ENCODE measurements at places on chromosomes 4 and X. TPM values are rescaled to one million over a fixed set of nuclear protein-coding genes. Genes with fewer than 3 reads are reported as not detected.

Gene XPNPEP2
- total RNA-seq, result 0.32 TPM

Gene FRAS1
- total RNA-seq, result 9.3 TPM

Gene ABCB7
- 29.1 TPM for total RNA-seq

Gene TRO
- 106 TPM for total RNA-seq

Gene ATP2B3
- total RNA-seq, result 0.05 TPM

Gene MAGEA3
- not detected for total RNA-seq

Gene ZNF630
- total RNA-seq, result 2.1 TPM

Gene VEGFC
- total RNA-seq, result 3.1 TPM

Gene SLC34A2
- total RNA-seq, result not detected

DNA sequence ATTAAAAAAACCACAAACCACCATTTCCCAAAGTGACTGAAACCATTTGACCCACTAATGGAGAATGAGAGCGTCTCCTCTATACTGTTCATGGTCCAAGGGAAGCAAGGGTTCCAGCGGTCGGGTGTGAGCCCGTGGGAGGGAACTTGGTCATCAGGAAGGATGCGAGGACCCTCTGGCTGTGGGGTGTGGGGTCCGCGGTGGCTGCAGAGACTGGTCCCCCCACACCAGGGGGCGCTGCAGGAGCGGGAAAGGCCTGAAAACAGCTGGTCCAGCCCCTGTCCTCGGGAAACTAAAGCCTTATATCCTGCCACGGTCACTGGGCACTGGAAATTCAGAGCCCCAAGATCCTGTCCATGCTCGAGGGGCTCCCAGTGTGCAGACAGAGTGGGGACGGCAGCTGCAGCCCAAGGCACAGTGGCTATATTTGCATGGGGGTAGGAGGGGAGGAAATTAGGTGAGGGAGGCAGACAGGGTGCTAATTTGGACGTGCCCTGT, 4.3 kb downstream of the BLOC1S4 start:
- DNase-seq, result peak; percentile 99
- peaks cover 3% of the 10 kb centered on the region for H3K36me3 ChIP-seq
- peaks cover 36% of the 10 kb centered on the region for H3K4me1 ChIP-seq
- peak overlapping the region; percentile 87 for H3K27ac ChIP-seq

DNA sequence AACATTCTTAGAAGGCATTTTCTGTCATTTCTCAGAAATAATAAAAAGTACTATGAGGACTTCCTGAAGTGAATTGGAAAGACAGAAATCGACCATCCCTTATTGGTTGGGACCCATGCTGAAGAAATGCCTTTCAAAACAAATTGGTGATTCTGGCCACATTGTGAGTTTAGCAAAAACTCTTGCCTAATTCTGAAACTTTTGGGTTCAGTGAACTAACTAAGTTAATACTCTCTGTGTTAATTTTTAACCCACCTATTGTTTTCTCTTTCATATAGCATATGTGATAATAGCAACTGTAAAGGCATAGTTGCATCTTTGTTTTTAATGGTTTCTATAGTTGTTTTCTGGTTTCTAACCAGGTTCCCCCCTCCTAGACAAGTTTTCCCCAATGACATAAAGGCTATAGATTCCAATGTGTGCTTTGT, 129.3 kb upstream of the FAT1 start:
- no peak overlapping the region for H3K4me3 ChIP-seq
- H3K27me3 ChIP-seq, result no peaks in the 10 kb centered on the region
- H3K27ac ChIP-seq, result no peak overlapping the region
- DNase-seq, result no peak
- peaks cover 17% of the 10 kb centered on the region for H3K36me3 ChIP-seq

DNA sequence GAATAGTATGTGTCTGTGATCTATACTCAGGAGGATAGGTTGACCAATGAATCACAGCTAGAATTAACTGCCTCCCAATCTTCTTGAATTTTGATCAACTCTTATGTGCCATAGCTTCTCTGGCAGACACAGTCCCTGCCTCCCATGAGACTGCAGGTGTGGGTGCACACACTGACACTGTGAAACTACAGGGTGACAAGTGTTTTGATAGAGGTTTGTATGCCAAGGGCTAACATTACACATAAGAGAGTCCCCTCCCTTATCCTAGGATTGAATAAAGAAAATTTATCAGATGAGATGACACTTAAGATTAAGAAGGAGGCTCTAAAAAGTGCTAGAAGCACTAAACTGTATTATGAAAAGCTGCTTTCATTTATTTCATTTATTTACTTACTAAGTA, 218.4 kb upstream of the BMP3 start:
- H3K4me3 ChIP-seq, result no peak overlapping the region
- no peaks in the 10 kb centered on the region for H3K4me1 ChIP-seq
- peaks cover 6% of the 10 kb centered on the region for H3K27me3 ChIP-seq
- no peak overlapping the region for H3K27ac ChIP-seq
- no peak for DNase-seq

DNA sequence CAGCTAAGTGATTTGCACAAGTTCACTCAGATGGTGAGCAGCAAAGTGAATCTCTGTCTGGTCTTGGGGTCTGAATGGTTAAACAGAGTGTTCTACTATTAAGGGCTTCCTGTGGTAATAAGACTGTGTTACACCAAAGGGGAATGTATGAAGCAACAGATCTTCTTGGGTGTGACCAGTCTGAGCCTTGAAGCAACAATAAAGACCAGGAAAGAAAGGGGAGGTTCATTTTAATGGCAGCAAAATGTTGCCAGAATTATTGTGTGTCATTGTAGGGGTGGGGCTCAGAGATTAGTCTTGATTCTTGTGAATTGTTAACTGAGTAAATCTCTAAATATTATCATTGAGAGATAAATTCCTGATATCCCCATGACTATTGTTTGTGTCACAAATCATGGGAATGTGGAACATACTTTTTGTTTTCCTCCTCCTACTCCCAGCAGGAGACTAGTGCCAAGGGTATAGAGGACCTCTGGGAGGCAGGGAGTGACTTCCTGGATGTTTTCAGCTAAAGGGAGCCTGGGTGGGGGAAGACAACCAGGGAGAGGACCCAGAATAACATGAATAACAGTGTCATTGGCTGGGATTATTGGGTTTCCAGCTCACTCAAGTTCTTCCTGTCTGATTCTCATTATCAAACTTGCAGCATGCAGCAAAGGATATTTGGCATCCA, 141.4 kb upstream of the PAK3 start:
- H3K36me3 ChIP-seq, result no peaks in the 10 kb centered on the region
- peaks cover 7% of the 10 kb centered on the region for H3K27me3 ChIP-seq

- no peak overlapping the region for H3K4me3 ChIP-seq
- no peak for DNase-seq
- no peak overlapping the region for H3K27ac ChIP-seq
- peaks cover 55% of the 10 kb centered on the region for H3K4me1 ChIP-seq
These were observed 430.3 kb downstream of the SPRY1 start for GRCh38 chr4:123826896-123827295.

DNA sequence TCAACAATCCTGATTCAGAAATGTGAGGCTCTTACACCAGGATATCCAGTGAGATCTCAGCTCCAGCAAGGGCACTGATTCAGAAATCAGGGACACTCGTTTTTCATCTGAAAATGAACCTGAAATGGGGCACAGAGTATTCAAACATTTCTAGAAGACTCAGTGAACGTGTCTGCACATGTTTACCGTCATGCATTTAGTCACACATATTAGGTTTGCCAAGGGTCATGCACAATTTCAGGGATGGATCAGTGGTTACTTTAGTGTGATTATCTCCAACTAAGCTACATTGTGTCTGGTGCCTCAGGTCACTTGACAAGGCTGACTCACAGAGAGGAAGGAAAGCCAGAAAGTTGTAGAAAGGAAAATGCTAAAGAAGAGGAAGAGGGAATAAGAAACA, 33.6 kb upstream of the SPANXN2 start:
- DNase-seq, result no peak
- H3K27me3 ChIP-seq, result no peaks in the 10 kb centered on the region
- no peak overlapping the region for H3K27ac ChIP-seq
- H3K4me1 ChIP-seq, result no peaks in the 10 kb centered on the region
- no peak overlapping the region for H3K4me3 ChIP-seq

- peaks cover 2% of the 10 kb centered on the region for H3K36me3 ChIP-seq
- no peaks in the 10 kb centered on the region for H3K4me1 ChIP-seq
- H3K27me3 ChIP-seq, result peaks cover 62% of the 10 kb centered on the region
- peak within 1 kb of the TSS; percentile 54 for H3K4me3 ChIP-seq
These were observed at the start of gene SOWAHB for GRCh38 chr4:76897536-76898384. SOWAHB (minus strand) TSS chr4:76898144; CDS start chr4:76897849, 295 bp downstream.

- no peak overlapping the region for H3K27ac ChIP-seq
- H3K36me3 ChIP-seq, result no peaks in the 10 kb centered on the region
- no peak overlapping the region for H3K4me3 ChIP-seq
- DNase-seq, result no peak
These were observed 2338.8 kb downstream of the PCDH7 start for GRCh38 chr4:33058998-33059397.

GRCh38 chrX:41822892-41823291, 98.9 kb downstream of the GPR82 start:
- peaks cover 16% of the 10 kb centered on the region for H3K36me3 ChIP-seq
- H3K27me3 ChIP-seq, result no peaks in the 10 kb centered on the region
- DNase-seq, result no peak
- no peak overlapping the region for H3K4me3 ChIP-seq

DNA sequence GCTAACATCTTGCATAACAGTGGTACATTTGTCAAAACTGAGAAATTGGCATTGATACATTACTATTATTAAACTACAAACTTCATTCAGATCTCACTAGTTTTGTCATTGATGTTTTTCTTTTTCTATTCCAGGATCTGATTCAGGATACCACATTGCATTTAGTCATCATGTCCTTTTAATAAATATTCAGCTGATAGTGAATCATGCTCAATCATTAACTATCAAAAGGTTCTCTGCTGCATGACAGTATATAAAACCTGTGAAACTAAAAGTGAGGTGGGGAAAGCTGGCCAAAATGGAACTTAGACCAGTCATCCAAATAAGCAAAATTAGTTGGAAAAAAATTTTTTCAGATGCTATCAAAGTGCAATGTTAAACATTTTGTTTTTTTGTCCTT, 28.1 kb upstream of the HS6ST2 start:
- no peaks in the 10 kb centered on the region for H3K27me3 ChIP-seq
- H3K4me3 ChIP-seq, result no peak overlapping the region
- H3K4me1 ChIP-seq, result no peaks in the 10 kb centered on the region
- DNase-seq, result no peak

DNA sequence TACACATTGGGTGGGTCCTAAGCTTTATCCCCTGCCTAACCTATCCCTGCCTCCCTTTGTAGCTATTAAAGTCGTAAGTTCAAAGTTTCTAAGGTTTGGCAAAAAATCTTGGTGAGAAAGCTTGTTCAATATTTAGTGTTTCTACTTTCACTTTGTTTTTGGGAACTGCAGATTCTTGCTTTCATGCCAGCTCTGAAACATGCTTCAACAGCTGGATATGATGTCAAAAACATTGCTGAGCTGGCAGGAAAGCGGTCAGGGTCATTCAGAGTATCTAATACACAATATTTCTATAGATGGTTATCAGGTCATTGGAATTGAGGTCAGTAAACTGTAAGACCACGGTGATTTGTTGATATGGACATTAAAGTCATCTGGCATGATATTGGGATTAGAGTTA, 19.7 kb downstream of the CENPI start:
- H3K27ac ChIP-seq, result no peak overlapping the region
- no peaks in the 10 kb centered on the region for H3K27me3 ChIP-seq
- H3K4me3 ChIP-seq, result no peak overlapping the region
- peaks cover 22% of the 10 kb centered on the region for H3K36me3 ChIP-seq
- DNase-seq, result no peak

GRCh38 chr4:10605746-10606482, 78.7 kb downstream of the CLNK start:
- H3K4me3 ChIP-seq, result no peak overlapping the region
- no peak overlapping the region for H3K27ac ChIP-seq
- no peak for DNase-seq
- no peaks in the 10 kb centered on the region for H3K27me3 ChIP-seq
- no peaks in the 10 kb centered on the region for H3K36me3 ChIP-seq

GRCh38 chr4:139685180-139685579, 19.6 kb downstream of the MGST2 start:
- H3K27me3 ChIP-seq, result no peaks in the 10 kb centered on the region
- H3K36me3 ChIP-seq, result peaks cover 19% of the 10 kb centered on the region
- no peak overlapping the region for H3K4me3 ChIP-seq
- no peak overlapping the region for H3K27ac ChIP-seq
- no peak for DNase-seq

- peaks cover 12% of the 10 kb centered on the region for H3K4me1 ChIP-seq
- no peaks in the 10 kb centered on the region for H3K36me3 ChIP-seq
- no peaks in the 10 kb centered on the region for H3K27me3 ChIP-seq
These were observed 126.1 kb downstream of the ASB9 start for GRCh38 chrX:15143825-15144121.

- H3K36me3 ChIP-seq, result no peaks in the 10 kb centered on the region
- no peaks in the 10 kb centered on the region for H3K27me3 ChIP-seq
- no peak overlapping the region for H3K4me3 ChIP-seq
- peaks cover 18% of the 10 kb centered on the region for H3K4me1 ChIP-seq
- DNase-seq, result no peak
- H3K27ac ChIP-seq, result no peak overlapping the region
These were observed 50.2 kb downstream of the DDX3X start for GRCh38 chrX:41384051-41384705.

DNA sequence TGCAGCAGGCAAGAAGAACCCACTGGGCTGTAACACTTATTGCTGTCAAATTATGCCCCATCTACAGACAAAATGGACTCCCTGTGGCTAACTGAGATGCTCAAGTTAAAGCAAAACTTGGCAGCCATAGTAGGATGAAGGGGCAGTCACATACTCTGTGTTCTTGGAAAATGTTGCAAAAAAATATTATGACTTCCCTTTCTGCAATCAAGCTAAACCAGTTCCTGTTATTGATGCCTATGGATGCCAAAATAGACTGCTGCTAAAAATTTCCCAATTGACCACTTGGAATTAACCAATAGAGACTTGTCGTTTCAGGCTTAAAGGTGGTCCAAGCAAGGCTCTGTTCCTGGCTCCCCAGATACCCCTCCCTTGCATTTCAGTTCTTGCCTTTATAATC, 49.5 kb downstream of the IQCM start:
- H3K27ac ChIP-seq, result no peak overlapping the region
- H3K4me3 ChIP-seq, result no peak overlapping the region
- DNase-seq, result no peak
- no peaks in the 10 kb centered on the region for H3K36me3 ChIP-seq

GRCh38 chr4:19580095-19580494, 671.6 kb upstream of the SLIT2 start:
- no peaks in the 10 kb centered on the region for H3K36me3 ChIP-seq
- no peak overlapping the region for H3K27ac ChIP-seq
- H3K27me3 ChIP-seq, result no peaks in the 10 kb centered on the region
- DNase-seq, result no peak
- no peak overlapping the region for H3K4me3 ChIP-seq
- no peaks in the 10 kb centered on the region for H3K4me1 ChIP-seq

DNA sequence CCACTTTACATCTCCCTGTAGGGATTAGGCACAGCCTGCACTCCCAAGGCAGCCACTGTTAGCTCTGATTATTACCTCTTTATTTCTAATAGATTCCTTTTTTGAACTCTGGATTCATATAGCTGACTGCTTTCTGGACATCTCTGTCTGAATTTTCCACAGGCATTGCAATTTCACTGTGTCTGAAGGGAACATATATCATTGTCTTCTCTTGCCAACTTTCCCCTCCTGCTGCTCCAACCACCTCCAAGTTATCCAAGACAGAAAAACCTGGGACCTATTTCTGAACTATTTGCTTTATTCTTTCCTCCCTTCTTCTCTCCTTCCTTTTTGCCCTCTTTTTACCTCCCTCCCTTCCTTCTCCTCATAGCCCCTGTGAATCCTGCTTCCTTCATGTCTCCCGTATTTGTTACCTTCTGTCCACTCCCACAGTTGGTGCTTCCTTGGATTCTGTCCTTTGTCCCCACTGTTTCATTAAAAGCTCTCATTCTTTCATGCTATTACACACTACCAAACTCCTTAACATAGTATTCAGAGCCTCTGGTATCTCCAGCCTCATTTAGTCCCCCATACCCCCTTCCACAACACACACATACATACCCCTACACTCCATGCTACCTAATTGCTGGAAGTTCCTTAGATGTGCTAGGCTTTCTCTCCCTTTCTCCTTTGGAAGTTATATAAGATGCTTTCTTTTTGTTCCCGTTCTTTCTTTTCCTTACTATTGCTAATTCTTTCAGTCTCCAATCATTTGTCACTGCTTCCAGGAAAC, 34.7 kb downstream of the FGF2 start:
- no peak overlapping the region for H3K4me3 ChIP-seq
